ENCODE measurements at places on chromosomes 7 and 10. TPM values are rescaled to one million over a fixed set of nuclear protein-coding genes. Genes with fewer than 3 reads are reported as not detected.

ASB10 gene
- total RNA-seq, result not detected

GRCh38 chr7:43943417-43944187 is 17.4 kb downstream of the UBE2D4 start:
- DNase-seq, result no peak

WEE2 gene
- total RNA-seq, result not detected

KIF11 gene
- 2.0 TPM for total RNA-seq

DNA sequence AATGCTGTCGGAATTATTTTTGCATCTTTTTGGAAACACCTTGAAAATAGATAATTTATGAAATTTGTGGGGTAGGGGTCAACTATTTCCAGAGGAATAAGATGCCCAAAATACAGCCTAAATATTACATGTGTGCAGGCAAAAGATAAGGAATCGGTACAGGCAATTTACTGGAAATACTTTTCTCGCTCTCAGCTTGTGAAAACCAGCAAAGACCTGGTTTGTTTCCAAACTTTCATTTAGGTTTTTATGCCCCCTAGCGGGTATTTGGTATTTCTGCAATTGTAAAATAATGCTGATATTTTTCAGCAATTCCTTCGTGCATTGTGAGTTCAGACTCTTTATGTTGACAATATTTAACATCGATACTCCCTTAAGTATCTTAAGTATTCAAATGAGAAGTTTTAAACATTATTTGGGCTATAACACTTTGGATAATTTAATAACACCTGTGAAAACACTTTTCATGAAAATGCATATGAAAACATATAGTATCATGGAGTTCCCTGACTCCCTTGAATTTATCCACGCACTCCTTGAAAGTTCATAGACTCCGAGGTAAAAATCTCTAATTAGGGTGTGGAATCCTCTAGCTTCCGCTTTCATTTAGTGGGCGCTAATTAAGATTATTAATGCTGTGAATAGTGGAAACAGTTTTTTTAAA is 132.4 kb downstream of the TSPAN12 start:
- no peak for DNase-seq

GRID2IP gene
- 1.7 TPM for total RNA-seq

DNA sequence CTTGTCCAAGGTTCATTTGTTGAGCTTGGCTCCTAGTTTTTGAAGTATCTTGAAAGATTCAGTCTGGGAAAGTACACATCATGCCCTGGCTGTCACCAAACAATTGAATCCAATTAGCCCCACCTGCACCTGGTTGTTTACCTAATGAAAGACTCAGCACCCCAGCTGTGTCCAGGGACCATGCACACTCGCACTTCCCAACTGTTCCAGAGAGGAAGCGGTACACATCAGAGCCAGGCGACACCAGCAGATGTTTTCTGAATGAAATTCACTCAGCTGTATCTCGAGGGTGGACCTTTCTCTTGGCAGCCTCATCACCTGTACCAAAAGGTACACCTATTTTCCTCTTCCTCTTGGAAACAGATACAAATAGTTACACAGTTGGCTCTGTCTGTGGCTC is 216.4 kb upstream of the LRGUK start:
- DNase-seq, result no peak

ARMC10 gene
- total RNA-seq, result 28.0 TPM

DNA sequence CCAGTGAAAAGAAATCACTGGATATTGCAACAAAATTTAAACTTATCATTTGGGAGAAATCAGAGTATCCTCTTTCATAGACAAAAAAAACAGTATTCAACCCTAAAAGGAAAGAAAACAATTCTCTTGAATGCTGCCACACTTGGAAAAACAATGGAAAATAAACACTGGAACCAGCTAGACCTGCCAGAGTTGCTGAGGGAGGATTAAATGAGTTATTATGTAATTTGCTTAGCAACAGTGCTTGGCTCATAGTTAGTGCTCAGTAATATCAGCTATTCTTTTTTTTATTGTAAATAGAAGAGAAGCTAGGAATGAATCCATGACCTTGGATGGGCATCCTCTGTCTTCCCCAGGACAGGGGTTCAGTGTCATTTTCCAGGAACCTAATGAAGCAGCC is 11.0 kb upstream of the ZNF273 start:
- DNase-seq, result no peak

GRCh38 chr7:28874001-28874400 is 84.1 kb downstream of the TRIL start:
- DNase-seq, result no peak

- DNase-seq, result no peak
Measured at GRCh38 chr7:118245267-118246040, 20.9 kb downstream of the ANKRD7 start.

DNA sequence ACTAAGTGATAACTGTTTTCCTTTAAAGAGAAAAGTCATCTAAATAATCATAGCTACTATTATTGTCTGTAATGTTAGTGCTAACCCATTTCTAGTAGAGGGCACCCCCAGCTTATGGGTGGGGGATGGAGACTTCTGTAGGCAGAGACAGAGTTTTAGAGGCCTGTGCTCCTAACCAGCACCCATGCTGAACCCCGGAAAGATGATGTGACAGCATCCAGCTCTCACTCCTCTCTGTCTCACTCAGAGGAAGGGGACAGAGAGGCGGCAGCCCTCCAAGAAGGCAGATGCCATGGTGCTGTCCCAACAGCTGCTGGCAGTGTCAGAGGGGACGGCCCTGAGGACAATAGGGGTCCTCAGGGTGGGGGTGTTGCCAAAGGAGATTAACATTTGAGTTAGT is 74.4 kb upstream of the PRLHR start:
- DNase-seq, result no peak

DNA sequence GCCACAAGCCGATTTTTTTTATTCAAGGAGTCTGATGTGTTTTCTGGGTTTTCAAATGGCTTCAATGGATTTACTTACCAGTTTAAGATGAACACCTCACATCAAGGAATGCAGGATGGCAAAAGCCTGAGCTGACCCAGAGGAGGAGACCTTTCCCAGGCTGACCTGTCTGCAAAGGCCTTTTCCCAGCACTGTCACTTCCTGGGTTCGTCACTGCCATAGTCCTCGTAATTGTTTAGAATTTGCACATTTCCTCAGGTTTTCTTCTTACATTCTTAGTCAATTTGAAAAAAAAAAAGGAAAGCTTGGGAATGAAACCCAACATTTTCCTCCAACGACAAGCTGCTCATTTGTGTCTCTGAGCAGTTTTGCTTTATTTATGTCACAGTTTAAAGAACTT is 42.0 kb downstream of the PTER start:
- DNase-seq, result no peak

INA gene
- not detected for total RNA-seq

KLF14 gene
- 0.27 TPM for total RNA-seq

SMKR1 gene
- 3.8 TPM for total RNA-seq

ACTR3C gene
- 20.7 TPM for total RNA-seq

GRCh38 chr7:51539840-51540239 is 223.2 kb upstream of the COBL start:
- no peak for DNase-seq

DNA sequence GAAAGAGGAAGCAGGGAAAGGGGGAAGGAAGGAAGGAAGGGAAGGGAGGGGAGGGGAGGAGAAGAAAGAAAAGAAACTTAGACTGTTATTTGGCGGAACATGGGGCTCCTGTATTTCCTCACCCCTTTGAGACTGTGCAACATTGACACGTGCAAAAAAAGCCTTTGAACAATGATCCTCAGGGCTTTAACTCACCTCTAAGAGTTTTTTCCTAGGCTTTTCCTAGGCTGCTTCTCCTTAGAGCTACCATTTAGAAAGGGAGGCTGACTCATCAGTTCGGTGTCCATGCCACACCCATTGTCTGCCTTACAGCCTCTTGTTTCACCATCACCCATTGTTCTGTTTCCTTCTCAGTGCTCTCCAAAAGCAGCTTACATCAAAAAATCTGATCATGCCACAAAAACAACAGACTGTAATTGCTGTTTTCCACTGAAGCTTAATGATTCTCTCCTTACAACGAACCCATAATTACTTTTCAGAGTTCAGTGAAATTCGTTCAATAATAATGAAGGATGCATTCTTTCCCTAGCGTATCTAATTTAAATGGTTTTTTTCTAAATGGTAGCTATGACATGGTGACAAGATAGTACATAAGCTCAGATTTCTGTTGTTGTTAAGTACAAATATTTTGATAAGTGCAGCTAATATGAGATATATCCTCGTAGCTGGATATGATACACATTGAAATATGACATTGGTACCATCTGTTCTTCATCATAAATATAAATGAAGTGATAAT is 90.8 kb downstream of the PRLHR start:
- no peak for DNase-seq

GRCh38 chr7:134041477-134041876 is 85.7 kb upstream of the LRGUK start:
- no peak for DNase-seq

DNA sequence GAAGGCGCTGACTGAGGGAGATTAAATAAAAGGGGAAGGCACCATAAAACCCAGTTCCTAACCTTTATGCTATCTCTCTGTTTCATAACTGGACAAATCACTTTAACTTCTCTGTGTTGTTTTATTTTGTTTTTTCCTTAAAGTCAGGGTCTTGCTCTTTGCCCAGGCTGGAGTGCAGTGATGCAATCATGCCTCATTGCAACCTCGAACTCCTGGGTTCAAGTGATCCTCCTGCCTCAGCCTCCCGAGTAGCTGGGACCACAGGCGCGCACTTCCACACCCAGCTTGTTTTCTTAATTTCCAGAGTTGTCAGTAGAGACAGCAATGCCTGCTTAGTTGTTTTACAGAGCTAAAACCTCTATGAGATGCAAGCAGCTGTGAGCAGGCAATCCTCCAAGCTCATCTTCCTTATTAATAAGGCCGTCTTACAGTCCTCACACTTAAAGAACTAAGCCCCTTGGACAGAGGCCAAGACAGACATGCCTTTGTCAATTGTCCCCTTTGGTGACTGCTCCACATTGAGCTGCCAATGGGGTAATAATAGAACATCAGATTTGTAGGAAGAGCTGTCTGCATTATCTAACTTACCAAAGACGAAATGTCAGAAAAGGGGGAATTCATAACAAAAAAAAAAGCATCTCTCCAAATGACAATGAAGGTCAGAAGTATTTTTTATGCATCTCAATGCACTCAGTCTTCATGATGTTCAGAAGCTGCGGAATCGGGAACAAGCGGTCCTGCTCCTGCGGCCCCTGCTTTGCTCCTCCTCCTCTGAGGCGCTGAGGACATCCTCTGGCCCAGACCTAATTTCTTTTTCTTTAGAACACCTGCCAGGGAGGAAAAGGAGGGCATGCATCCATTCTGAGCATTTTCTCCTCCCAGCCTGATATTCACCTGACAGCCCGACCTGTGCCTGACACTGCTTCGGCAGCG is 62.7 kb upstream of the RNF32 start:
- DNase-seq, result no peak

DNA sequence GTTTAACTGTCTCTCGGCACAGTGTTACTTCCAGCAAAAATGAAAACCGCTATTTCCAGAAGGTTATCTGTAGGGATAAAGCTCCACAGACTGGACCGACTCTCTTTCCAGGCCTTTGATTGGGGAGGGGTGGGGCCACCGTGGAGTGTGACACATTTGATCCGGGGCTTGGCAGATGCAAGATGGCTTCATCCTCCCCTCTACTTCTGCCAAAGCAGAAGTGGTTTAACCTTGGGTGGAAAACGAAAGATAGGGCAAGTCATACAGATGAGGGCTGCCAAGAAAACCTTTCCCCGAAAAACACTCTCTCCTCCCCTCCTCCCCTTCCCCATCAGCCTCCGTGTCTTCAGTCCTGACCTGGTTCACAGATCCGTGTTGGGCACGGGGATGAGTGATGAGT is 139.7 kb upstream of the SH2B2 start:
- DNase-seq, result no peak

DNA sequence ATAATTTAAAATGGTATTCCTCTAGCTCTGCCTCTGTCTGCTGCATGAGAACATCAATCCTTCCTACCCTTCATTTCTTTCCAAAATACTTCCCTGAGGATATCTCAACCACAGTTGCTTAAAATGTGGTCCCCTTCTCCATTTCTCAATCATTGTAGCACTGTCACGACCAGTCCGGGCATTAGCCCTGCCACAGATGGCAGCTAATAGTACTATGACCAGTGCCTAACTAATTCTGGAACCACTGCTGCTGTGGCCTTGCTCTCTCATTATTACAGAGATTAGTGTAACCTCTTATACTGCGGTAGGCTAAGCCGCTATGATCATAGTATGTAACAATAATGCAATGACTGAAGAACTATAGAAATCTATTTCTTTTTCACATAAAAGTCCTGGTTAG is 66.0 kb downstream of the REEP3 start:
- DNase-seq, result no peak

GRCh38 chr7:155998766-155999630 is 186.7 kb upstream of the SHH start:
- no peak for DNase-seq

DNA sequence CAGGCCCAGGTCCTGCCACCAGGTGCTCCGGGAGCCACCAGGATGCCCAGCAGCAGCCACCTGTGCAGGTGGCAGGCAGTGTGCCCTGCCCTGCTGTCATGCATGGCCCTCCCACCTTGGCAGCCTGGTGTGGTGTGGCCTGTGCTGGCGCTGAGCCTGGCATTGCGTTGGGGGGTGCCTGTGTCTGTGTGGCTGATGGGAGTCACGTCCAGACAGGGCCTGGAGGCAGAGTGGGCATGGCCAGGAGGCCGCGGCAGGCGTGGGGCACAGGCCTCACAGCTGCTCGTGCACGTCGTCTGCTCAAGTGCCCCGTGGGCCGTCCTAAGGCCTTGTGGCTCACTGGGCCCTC is 8.7 kb downstream of the TTYH3 start:
- DNase-seq, result peak; percentile 32

GRCh38 chr7:4438723-4439245 is 243.3 kb upstream of the FOXK1 start:
- no peak for DNase-seq

- no peak for DNase-seq
Measured at GRCh38 chr7:33952824-33953223, 47.5 kb downstream of the BMPER start.

- no peak for DNase-seq
Measured at GRCh38 chr7:101974393-101974792, 157.0 kb downstream of the CUX1 start.

DNA sequence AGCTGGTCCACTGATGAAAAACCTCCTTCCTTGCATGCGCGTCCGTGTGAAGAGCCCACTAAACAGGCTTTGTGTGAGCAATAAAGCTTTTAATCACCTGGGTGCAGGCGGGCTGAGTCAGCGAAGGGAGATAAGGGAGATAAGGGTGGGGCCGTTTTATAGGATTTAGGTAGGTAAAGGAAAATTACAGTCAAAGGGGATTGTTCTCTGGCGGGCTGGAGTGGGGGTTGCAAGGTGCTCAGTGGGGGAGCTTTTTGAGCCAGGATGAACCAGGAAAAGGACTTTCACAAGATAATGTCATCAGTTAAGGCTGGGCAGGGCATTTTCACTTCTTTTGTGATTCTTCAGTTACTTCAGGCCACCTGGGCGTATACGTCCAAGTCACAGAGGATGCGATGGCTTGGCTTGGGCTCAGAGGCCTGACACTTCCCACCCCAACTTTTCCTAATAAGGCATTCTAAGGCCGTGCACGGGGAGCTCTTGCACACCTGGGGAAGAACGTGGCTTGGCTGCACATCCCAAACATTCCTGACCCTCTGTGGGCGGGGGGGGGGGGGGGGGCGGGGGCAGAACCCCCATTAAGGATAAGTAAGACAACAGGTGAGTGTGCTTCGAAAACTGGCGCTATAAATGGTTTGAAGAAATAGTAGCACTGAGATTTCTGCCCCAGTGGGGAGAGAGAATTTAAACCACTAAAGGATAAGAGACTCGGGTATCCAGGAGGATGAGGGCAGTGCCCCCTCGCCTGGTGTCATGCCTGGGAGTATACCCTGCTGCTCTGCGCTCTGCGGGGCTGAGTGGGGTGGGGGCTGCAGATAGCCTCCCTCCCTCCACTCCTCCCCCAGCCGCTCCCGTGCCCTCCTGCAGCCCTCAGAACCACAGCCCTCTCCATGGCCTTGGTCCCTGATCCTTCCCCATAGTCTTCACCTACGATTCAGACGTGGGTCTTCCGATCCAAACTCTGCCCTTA is 217.6 kb downstream of the MLLT10 start:
- no peak for DNase-seq

FLNC gene
- total RNA-seq, result not detected

Data from B cell (primary cell).